Aorta (tissue), 5 donors: ENCODE measurements at places on chromosomes 12 and 14. TPM values are rescaled to one million over a fixed set of nuclear protein-coding genes. Genes with fewer than 3 reads are reported as not detected.

GRCh38 chr14:96089401-96089800, 50.2 kb downstream of the C14orf132 start:
- peak; percentile 30 for DNase-seq

The RAPGEF3 gene
- 139 TPM for total RNA-seq

The CELA1 gene
- not detected for total RNA-seq

The MANSC4 gene
- not detected for total RNA-seq
